Activated CD8-positive, alpha-beta T cell treated with anti-CD3 and anti-CD28 coated beads for 36 hours (primary cell): ENCODE measurements at places on chromosomes 13 and 19. TPM values are rescaled to one million over a fixed set of nuclear protein-coding genes. Genes with fewer than 3 reads are reported as not detected.
A peak's percentile ranks its signal among the peaks of the same experiment; 100 is the strongest.

Gene TPTE2
- total RNA-seq = 0.22 TPM

Gene SLC7A9
- total RNA-seq = not detected

Gene LINGO3
- total RNA-seq = 0.27 TPM

Gene TEKTIP1
- total RNA-seq = 1.6 TPM

Gene ZNF329
- total RNA-seq = 6.0 TPM

Gene ZNF566
- total RNA-seq = 6.5 TPM

Gene CPB2
- not detected for total RNA-seq

Gene SMARCA4
- 98.7 TPM for total RNA-seq

Gene ZNF540
- total RNA-seq = 1.7 TPM

GRCh38 chr19:14496834-14497227, 904 bp upstream of the GIPC1 start:
- peak overlapping the region; percentile 36 for H3K27ac ChIP-seq
- no peak for DNase-seq
- no peaks in the 10 kb centered on the region for H3K36me3 ChIP-seq
- peak overlapping the region; percentile 79 for H3K4me3 ChIP-seq
- no peaks in the 10 kb centered on the region for H3K27me3 ChIP-seq
- H3K4me1 ChIP-seq = peaks cover 18% of the 10 kb centered on the region

- H3K27me3 ChIP-seq = peaks cover 52% of the 10 kb centered on the region
- H3K36me3 ChIP-seq = no peaks in the 10 kb centered on the region
- peaks cover 2% of the 10 kb centered on the region for H3K4me1 ChIP-seq
- H3K27ac ChIP-seq = no peak overlapping the region
Observed at GRCh38 chr13:33349986-33350826, 64.7 kb upstream of the STARD13 start.

- no peak overlapping the region for H3K4me3 ChIP-seq
- H3K4me1 ChIP-seq = no peaks in the 10 kb centered on the region
- DNase-seq = no peak
- H3K36me3 ChIP-seq = no peaks in the 10 kb centered on the region
- H3K27me3 ChIP-seq = peaks cover 5% of the 10 kb centered on the region
- no peak overlapping the region for H3K27ac ChIP-seq
Observed at GRCh38 chr13:78067290-78067689, 148.7 kb upstream of the EDNRB start.

DNA sequence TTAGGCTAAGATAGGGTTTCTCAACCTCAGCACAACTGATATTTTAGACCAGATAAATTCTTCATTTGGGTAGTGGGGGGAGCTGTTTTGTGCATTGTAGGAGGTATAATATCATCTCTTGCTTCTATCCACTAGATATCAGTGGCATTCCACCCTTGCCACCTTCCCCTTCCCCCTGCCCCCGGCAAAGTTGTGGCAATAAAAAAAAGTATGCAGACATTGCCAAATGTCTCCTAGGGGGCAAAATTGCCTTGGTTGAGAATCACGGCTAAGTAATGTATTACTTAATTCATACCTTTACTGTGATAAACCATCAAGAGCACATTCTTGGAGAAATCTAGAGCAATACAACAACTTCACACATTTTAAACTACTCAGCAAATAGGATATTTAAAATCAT, 51.4 kb downstream of the UBL3 start:
- DNase-seq = no peak
- H3K36me3 ChIP-seq = no peaks in the 10 kb centered on the region
- no peaks in the 10 kb centered on the region for H3K27me3 ChIP-seq
- no peak overlapping the region for H3K27ac ChIP-seq

DNA sequence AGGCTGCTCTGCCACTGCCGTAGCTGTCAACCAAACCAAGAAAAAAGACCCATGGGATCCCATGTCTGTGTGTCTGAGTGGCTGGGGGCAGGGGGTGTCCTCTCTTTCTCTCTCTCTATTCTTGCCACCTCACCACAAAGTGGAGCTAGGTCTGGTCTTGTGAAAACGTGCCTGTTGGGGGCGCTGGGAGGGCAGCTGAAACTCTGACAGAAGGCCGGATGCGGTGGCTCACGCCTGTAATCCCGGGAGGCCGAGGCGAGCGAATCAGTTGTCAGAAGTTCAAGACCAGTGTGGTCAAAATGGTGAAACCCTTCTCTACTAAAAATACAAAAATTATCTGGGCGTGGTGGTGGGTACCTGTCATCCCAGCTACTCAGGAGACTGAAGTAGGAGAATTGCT, 29.2 kb downstream of the ZNF146 start:
- H3K4me3 ChIP-seq = no peak overlapping the region
- no peak overlapping the region for H3K27ac ChIP-seq
- H3K27me3 ChIP-seq = peaks cover 10% of the 10 kb centered on the region
- no peaks in the 10 kb centered on the region for H3K4me1 ChIP-seq
- H3K36me3 ChIP-seq = peaks cover 25% of the 10 kb centered on the region

- DNase-seq = no peak
- no peaks in the 10 kb centered on the region for H3K27me3 ChIP-seq
Observed at GRCh38 chr19:16088351-16089009, 12.2 kb downstream of the TPM4 start.

DNA sequence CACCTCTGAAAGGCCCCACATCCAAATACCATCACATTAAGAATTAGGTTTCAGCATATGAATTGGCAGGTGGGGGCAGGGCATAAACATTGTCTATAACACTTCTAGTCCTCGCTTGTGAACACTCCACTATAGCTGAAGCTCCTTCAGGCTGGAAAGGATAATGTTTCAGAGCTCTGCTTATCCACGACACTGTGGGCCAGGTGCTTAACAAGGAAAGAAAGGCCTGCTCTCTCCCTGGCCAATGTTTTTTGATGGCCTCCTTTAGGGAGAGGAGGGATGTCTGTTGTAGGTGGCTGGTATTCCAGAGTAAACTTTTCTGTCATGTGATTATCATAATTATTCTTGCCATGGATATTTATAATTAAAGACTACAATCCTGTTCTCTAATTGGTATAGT, 86.4 kb downstream of the CCNA1 start:
- no peaks in the 10 kb centered on the region for H3K36me3 ChIP-seq
- no peak overlapping the region for H3K27ac ChIP-seq
- H3K4me3 ChIP-seq = no peak overlapping the region

GRCh38 chr19:6087074-6087571, 23.2 kb downstream of the RFX2 start:
- peaks cover 2% of the 10 kb centered on the region for H3K36me3 ChIP-seq
- peak; percentile 64 for DNase-seq
- H3K4me3 ChIP-seq = peak overlapping the region; percentile 39
- H3K4me1 ChIP-seq = peaks cover 21% of the 10 kb centered on the region
- H3K27me3 ChIP-seq = no peaks in the 10 kb centered on the region

DNA sequence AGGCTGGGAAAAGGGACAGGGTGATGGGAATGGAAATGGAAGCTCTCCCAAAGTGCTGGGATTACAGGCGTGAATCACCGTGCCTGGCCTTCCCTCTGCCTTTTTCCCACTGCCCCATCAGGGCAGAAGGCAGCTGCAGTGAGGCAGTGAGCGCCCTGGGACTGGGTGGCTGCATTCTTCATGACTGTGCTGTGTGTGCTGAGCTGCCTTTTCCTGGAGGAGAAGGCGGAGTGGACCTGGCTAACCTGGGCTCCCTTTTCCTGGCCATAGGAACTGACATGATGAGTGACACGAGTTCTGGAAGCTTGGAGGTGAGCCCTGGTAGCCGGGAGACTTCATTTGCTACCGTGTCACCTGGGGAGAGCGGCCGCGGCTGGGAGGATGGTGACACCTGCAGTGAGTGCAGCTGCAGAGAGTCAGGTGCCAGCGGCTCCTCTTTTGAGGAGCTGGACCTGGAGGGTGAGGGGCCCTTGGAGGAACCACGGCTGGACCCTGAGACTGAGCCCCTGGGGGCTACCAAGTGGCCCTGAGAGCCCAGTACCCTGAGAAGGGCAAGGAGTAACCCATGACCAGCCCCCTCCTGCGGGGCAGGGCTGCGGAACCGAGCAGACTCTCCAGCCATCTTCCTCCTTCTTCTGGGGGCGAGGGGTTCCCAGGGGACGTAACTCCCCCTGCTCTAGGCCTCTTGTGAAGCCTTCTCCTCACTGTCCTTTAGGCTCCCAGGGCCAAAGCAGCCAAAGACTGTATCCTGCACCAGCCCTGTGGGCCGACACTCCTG, 26.3 kb upstream of the ZNF492 start:
- no peaks in the 10 kb centered on the region for H3K36me3 ChIP-seq
- H3K27ac ChIP-seq = no peak overlapping the region
- H3K4me1 ChIP-seq = no peaks in the 10 kb centered on the region
- H3K27me3 ChIP-seq = no peaks in the 10 kb centered on the region
- DNase-seq = no peak

GRCh38 chr13:100075700-100076587, 12.9 kb upstream of the PCCA start:
- no peak for DNase-seq
- no peak overlapping the region for H3K4me3 ChIP-seq
- no peaks in the 10 kb centered on the region for H3K27me3 ChIP-seq
- no peaks in the 10 kb centered on the region for H3K4me1 ChIP-seq
- H3K27ac ChIP-seq = no peak overlapping the region

- H3K4me1 ChIP-seq = peaks cover 82% of the 10 kb centered on the region
- peak overlapping the region; percentile 83 for H3K27ac ChIP-seq
- DNase-seq = no peak
Observed at GRCh38 chr19:40802300-40803169, 3.5 kb downstream of the EGLN2 start.

- peaks cover 8% of the 10 kb centered on the region for H3K4me1 ChIP-seq
- H3K4me3 ChIP-seq = no peak overlapping the region
Observed at GRCh38 chr19:54707962-54708361, 16.3 kb upstream of the KIR3DL3 start.

- no peak overlapping the region for H3K4me3 ChIP-seq
- H3K27me3 ChIP-seq = no peaks in the 10 kb centered on the region
- no peak for DNase-seq
- H3K36me3 ChIP-seq = peaks cover 2% of the 10 kb centered on the region
Observed at GRCh38 chr19:4641132-4641531, 1.8 kb downstream of the TNFAIP8L1 start.

DNA sequence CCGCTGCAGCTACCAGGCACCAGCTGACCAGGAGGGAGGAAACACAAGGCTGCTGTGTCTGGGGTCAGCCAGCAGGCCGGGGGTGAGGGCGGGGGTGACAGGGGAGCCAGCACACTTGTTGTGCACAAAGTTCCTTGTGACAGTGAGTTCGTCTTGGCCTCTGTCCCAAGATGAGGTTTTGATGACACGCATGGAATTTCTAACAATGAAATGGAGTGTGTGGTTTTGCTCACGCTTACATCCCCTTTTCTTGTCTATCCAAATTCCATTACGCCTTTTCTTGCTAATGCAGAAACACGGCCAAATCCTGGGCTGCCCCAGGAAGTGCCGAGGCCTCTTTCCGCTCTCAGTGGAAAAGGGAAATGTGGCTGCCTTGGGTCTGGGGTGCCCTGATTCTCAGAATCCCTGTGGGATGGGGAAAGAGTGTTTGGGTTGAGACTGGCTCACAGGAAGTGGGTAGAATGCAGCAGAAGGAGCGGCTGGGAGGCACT, 73.8 kb downstream of the GADD45B start:
- no peaks in the 10 kb centered on the region for H3K27me3 ChIP-seq
- H3K36me3 ChIP-seq = peaks cover 5% of the 10 kb centered on the region
- no peak overlapping the region for H3K27ac ChIP-seq
- no peak for DNase-seq
- H3K4me1 ChIP-seq = peaks cover 21% of the 10 kb centered on the region
- no peak overlapping the region for H3K4me3 ChIP-seq

DNA sequence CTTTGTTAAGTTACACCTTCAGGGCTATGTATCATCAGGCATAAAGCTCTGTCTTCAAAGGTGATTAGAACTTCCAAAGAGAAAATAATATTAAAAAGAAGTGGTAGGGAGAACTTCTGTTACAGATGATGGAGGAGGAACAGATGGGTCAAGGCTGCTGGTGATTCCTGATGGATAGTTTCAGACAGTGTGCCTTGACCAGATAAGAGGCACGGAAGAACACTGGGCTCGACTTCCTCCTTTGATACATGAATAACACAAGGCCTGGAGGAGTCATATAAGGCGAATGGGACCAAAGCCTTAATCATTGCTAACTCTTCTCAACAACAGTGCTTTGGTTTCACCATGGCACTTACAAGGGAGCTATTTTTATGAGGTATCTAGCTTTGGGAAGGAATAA, 128.1 kb upstream of the RXFP2 start:
- no peaks in the 10 kb centered on the region for H3K4me1 ChIP-seq
- no peak overlapping the region for H3K27ac ChIP-seq
- H3K4me3 ChIP-seq = no peak overlapping the region
- no peaks in the 10 kb centered on the region for H3K36me3 ChIP-seq
- H3K27me3 ChIP-seq = no peaks in the 10 kb centered on the region
- DNase-seq = no peak
